Fibroblast of villous mesenchyme (primary cell): ENCODE measurements at places on chromosomes 1 and 21.
A peak's percentile ranks its signal among the peaks of the same experiment; 100 is the strongest.

DNA sequence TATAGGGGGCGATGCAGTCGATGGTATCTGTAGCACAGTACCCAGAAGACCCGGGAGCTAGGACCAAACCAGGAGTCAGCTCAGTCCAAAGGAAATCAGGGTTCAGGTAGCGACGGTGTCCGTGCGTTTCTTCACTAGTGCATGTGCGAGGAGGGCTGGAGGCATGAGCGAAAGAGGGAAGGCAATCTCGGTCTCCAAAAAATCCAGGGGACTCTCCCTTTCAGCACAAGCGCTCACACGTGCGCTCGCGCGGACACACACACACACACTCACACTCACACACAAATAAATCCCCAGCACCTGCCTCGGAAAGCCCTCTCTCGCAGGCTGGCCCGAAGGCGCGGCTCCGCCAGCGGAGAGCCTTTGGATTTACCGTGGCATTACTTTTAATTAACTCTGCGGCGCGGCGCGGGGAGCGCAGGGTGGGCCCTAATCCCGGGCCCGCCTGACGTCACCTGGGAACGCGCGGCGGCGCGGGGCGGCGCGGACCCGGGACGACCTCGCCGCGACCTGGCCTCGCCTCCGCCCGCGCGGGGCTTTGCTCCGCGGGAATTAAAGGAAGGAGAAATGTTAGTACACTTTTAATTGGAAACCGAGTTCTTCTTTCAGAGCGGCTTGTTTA, 121.2 kb downstream of the LMX1A start:
- DNase-seq, result no peak

DNA sequence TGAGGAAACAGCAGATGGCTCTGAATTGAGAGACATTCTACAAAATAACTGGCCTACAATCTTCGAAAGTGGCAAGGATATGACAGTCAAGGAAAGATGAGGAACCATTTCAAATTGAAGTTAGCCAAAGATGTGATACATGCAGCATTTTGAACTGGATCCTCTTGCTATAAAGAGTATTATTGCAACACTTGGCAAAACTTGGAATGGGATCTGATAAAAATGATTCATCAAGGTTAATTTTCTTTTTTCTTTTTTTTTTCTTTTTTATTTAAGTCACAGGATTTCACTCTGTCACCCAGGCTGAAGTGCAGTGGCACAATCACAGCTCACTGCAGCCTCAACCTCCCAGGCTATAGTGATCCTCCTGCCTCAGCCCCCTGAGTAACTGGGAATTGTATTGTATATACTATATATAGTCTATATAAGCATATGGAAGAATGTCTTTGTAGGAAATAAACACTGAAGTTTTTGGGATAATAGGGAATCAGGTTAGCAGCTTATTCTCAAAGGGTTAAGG, 49.8 kb upstream of the GJA8 start:
- no peak for DNase-seq

- peak; percentile 82 for DNase-seq
Measured at GRCh38 chr1:243421784-243422183, 165.9 kb downstream of the SDCCAG8 start.

DNA sequence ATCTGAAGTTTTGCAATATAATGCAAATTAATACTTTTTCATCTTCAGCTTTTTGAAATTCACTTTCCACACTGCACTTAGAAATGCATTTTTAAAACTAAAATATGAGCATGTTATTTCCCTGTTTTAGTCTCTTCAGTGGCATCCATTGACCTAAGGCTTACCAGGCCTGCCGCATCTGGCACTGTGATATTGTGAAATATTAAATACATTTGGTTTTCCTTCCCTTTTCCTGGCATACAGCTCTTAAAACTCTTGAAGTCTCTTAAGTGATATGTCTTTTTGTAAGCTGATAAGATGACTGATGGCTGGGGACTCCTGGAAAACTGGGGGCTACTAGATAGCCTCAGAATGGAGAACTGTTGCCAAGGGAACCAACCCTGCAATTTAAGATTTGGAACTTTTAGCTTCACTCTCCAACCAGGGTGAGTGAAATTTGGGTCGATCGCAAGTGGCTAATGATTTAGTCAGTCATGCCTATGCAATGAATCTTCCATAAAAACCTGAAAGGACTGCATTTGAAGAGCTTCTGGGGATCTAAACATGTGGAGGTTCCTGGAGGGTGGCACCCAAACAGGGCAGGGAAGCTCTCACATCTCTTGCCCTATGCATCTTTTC, 75.5 kb upstream of the PDC start:
- DNase-seq, result peak; percentile 44

DNA sequence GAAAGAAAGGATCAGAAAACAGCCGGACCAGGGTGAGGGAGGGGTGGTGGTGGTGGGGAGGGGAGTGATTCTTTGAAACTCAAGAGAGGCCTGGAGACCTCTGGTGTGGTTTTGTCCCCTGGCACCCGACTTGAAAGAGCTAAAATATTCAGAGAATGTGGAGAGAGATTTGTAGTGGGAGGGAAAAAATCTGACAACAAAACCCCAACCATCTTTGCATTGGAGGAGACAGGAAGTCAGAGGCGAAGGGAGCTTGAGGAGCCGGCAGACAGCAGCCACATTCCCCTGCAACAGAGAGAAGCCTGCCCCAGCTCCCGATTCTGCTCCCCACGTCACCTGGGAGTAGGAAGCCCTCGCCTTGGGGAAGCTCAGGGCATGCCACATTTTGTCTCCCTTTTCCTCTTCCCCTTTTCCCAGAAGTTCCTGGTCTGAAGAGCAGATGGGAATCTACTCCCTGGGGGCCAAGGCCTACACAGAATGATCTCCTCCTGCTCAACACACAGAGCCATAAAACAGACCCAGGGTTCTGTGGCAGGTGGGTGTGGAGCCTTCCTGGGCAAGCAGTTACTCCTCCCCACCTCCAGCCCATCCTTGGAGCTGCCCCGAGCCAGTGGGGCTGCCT, 84.9 kb downstream of the ITPKB start:
- peak; percentile 39 for DNase-seq

GRCh38 chr1:206982216-206982615, 12.0 kb upstream of the FCAMR start:
- peak; percentile 36 for DNase-seq

DNA sequence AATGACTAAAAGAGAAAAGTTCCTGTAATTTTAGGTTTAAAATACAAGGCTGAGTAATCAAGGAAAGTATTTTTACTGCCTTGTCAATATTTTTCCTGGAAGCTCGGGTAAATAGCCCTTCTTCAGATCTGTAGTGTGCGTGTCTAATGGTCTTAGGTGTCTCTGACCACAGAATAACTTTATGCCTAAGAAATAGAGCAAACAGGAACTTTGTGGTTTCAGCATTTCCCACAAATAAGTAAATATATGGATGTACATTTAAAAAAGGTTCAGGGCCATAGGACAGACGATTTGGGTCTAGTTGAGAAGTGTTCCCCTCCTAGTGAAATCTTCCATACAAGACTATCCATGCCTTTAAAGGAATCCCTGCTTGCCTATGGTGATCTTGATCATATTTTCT, 107.0 kb downstream of the ZC3H11B start:
- DNase-seq, result peak; percentile 42

DNA sequence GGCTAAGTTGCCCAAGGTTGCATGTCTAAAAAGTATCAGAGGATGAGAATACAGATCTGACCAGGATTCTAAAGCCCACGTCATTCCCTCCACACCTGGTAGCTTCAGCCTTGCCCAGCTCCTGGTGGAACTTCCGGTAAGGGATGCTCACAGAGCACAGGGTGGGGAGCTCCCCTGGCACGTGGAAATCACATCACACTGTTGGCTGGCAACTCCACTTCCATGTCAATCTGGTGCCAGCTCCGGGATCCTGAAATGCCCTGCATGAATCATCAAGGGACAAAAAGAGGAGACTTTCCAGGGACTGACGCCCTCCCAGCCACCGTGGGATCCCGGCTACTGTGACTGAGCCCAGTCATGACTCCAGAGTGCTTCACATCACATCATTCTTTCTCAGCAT, 12.4 kb upstream of the BCAR3 start:
- no peak for DNase-seq

GRCh38 chr1:21534674-21535378, 25.6 kb downstream of the ALPL start:
- DNase-seq, result peak; percentile 68

GRCh38 chr1:63966016-63966415, 192.2 kb downstream of the ROR1 start:
- DNase-seq, result no peak

- peak; percentile 10 for DNase-seq
Measured at GRCh38 chr1:160734301-160734700, 4.7 kb upstream of the SLAMF7 start.

GRCh38 chr21:46550116-46550941, 54.6 kb downstream of the S100B start:
- DNase-seq, result no peak

GRCh38 chr21:16418226-16418625, 688.4 kb downstream of the USP25 start:
- peak; percentile 43 for DNase-seq

GRCh38 chr1:118190561-118190960, 5.5 kb upstream of the SPAG17 start:
- no peak for DNase-seq

DNA sequence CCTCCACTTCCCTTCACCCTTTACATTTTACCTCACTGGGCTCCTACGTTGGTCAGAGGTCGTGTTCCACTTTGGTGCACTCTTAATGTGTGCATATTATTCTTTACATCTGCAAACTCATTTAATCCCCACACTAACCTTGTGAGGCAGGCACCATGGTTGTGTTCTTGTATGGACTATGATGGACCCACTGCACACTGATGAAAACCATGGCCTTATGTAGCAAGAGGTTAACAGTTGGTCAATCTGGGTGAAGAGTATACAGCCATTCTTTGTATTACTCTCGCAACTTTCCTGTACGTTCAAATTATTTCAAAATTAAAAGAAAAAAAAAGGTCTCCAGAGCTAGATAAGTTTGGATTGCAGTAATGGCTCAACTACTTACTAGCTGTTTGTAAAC, 78.5 kb downstream of the RUNX1 start:
- no peak for DNase-seq

DNA sequence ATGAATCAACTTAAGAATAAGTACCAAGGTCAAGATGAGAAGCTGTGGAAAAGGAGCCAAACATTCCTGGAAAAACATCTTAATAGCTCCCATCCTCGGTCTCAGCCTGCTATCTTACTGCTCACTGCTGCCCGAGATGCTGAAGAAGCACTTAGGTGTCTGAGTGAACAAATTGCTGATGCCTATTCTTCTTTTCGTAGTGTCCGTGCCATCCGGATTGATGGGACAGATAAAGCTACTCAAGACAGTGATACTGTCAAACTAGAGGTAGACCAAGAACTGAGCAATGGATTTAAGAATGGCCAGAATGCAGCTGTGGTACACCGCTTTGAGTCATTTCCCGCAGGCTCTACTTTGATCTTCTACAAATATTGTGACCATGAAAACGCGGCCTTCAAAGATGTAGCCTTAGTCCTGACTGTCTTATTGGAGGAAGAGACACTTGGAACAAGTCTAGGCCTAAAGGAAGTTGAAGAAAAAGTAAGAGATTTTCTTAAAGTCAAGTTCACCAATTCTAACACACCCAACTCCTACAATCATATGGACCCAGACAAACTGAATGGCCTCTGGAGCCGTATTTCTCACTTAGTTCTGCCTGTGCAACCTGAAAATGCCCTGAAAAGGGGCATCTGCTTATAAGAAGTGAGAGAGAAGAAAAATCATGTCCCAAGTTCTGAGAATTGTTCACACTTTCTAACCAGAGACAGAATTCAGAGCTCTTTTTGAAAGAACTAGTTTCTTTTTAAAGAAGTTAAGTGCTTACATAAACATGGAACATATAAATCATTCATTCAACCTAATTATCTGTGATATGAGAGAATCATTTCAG, 35.7 kb downstream of the TOR1AIP1 start:
- DNase-seq, result no peak

DNA sequence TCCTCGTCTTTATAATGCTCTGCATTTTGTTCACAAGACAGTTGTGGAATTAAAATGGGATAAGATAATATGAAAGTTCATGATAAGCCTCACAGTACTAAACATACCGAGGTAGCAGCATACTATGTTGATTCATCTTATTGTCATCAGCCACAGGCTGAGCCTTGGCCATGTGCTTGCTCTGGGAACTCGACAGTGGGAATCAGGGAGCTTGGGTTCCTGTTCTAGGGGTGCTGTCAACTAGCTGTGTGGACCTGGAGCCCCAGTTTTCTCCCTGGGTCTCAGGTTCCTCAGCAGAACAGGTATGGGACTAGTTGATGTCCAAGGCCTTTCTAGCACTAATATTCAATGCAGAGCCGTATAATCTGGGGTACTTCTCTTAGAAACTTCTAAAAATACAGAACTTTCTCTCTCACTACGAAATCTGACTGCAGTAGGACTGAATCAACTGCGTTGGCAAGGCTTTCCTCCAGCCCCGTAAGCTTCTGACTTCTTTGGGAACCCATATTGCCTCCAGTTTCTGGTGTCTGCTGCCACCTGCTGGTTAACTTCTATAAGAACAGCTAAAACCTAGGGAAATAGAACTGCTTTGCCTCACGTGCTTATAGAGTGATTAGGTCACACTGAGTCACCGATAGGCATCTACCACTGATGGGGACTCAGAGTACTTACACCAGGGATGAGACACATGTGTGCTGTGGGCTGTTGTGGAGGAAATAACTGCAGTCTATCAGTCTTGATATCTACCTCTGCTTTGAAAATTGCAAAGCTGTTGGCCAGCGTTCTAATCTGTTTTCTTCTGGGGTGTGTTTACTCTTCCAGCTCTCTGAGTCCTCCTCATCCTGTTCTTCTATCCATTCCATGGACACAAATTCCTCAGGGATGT, 110.9 kb downstream of the RGL1 start:
- peak; percentile 98 for DNase-seq

DNA sequence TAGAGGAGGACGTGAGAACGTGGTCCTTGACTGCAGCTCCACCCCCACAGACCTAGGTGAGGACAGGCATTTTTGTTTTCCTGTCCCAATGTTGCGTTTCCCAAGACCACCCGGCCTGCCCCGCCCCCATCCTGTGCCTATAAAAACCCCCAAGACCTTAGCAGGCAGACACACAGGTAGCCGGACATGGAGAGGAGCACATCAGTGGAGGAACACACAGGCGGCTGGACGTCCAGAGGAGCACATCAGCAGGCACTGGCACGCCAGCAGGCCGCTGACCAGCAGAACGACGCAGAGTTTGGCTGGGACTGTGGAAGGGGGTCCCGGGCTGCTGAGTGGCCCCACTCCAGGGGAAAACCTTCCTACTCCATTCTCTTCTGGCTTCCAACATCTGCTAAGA, 12.7 kb upstream of the HMGCL start:
- no peak for DNase-seq

GRCh38 chr1:31712068-31712467, 8.3 kb upstream of the COL16A1 start:
- peak; percentile 59 for DNase-seq

DNA sequence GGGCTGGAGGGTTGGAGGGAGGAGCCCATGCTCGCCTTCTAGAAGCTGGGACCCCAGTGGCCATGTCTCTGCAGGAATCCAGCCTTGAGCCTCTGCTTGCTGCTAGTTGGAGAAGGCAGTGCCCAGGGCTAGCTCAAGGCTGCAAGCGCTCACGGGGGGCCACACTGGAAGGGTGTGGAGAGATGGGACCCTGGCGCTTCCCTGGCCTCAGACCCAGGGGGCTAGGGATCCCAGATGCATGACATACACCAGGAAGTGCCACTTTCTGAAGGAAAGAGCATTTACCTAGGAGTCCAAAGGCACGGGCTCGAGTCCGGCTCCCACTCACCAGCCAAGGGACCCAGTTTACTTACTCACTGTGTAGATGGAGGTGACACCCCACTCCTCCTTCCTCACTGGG, 32.6 kb downstream of the NENF start:
- DNase-seq, result no peak

GRCh38 chr1:37124501-37124900, 90.2 kb upstream of the GRIK3 start:
- DNase-seq, result no peak

GRCh38 chr1:154755858-154756730, 114.0 kb downstream of the KCNN3 start:
- no peak for DNase-seq

- DNase-seq, result no peak
Measured at GRCh38 chr1:158181577-158181922, 855 bp downstream of the CD1D start.
